ENCODE measurements at places on chromosomes 12 and 14.
A peak's percentile ranks its signal among the peaks of the same experiment; 100 is the strongest.

DNA sequence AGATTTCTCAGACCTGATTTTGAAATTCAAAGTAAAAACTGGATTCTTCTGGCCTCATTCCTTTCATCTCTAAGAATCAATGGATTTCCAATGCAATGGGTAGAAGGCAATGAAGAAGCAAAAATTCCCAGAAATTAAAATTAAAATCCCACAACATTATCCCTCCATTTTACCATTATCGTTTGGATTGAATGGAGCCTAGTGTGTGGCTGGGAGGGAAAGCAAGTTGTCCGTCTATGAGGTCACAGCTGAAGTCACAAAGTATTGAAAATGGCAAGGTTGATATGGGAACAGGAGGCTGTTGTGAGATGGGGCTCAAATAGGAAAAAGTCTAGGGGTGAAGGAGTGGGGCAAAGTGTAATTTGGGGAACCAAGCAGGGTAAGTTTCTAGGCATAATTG lies at the start of gene C12orf54:
Gene C12orf54, plus strand, starts transcription at position 301 of the 400 bp plus-strand sequence. CDS start 799 bp downstream, outside the sequence.
- DNase-seq = no peak

DNA sequence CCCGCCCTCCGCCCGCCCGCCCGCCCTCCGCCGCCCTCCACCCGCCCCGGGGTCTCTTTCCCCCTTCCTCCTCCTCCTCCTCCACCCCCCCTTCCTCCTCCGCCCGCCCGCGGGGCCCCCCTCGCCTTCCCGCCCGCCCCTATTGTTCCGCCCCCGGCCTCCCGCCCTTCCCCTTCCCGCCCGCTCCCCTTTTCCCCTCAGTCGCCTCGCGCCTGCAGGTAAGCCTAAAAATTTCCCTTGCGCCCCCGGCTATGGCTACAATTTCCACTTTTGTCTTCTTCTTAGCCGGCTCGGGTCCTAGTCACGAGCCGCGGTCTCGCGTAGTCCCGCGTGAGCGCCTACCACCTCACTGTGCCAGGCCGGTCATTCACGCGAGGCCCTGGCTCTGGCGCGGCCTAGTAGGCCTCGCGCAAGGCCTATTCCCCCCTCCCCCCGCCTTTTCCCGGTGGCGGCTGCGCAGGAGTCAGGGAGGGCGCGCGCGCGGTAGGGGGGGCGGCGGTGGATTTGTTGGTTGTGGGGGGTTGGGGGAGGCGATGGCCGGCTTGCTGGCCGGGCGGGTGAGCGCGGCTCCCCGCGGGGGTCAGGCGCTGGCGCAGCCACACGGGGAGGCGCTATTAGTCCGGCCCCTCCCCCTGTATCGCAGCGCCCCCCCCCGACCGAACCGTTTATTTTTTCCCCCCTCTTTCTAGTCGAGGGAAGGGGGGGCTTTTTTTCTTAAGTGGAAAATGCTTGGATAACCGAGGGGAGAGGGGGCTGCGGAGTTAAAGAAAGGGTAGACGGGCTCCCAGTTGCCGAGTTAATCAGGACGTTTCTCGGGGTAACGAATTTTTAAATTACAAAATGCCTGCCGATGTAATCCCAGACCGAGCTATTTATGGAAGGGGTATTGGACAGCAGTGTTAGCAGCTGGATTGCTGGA lies 516 bp downstream of the PCBP2 start:
- DNase-seq = peak; percentile 56

- DNase-seq = no peak
Observed at GRCh38 chr14:50366589-50366988, 30.1 kb downstream of the CDKL1 start.

DNA sequence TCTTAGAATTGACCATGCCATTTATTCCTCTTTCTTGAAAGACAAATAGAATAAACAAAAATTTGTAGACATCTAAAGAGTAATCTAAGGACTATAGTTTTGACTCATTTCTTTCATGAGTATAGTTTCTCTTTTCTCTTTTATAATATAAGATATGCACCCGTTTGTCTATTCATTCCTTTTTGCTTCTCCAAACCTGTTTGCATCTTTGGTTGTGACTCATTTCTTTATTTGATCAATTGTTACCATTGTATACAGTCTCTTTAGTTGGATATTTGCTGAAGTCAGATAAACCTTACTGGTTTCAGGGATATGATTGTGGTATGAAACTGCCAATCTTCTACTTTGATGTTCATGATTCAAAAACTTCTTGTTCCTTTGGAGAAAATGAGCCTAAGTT lies 268.7 kb downstream of the FBXL14 start:
- DNase-seq = no peak

- DNase-seq = no peak
Observed at GRCh38 chr12:12705838-12706520, 10.0 kb upstream of the GPR19 start.

GRCh38 chr12:88505696-88506095 lies 74.6 kb downstream of the KITLG start:
- no peak for DNase-seq

GRCh38 chr14:106442857-106443256 lies 916.5 kb downstream of the TMEM121 start:
- no peak for DNase-seq

- DNase-seq = no peak
Observed at GRCh38 chr14:95452176-95452892, 64.1 kb downstream of the SYNE3 start.

DNA sequence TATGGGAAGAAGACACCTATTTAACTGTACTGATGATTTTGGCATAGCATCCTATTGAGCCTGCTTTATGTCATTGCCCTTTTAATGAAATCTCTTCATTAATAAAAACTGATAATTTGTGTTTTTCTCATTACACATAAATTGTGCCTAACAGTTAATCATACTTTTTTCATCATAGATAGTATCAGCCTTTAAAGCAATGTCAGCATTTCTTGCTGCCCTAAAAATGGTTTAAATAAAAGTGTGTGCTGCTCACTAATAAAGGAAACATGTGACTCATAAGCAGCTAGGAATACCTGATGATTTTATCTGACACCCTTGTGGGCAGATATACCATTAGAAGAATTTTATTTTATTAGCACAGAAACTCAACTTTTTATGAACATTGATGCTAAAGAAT lies 26.7 kb downstream of the TBK1 start:
- DNase-seq = no peak
